Transverse colon (tissue), 4 donors: ENCODE measurements at places on chromosomes 12 and 14.
A peak's percentile ranks its signal among the peaks of the same experiment; 100 is the strongest.

DNA sequence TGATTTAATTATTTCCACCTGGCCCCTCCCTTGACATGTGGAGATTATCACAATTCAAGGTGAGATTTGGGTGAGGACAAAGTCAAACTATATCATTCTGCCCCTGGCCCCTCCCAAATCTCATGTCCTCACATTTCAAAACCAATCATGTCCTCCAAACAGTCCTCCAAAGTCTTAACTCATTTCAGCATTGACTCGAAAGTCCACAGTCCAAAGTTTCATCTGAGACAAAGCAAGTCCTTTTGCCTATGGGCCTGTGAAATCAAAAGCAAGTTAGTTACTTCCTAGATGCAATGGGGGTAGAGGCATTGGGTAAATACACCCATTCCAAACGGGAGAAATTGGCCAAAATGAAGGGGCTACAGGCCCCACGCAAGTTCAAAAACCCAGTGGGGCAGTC is 31.1 kb upstream of the SPATA7 start:
- no peak for DNase-seq

GRCh38 chr12:116804051-116804450 is 65.9 kb downstream of the RNFT2 start:
- DNase-seq: no peak

DNA sequence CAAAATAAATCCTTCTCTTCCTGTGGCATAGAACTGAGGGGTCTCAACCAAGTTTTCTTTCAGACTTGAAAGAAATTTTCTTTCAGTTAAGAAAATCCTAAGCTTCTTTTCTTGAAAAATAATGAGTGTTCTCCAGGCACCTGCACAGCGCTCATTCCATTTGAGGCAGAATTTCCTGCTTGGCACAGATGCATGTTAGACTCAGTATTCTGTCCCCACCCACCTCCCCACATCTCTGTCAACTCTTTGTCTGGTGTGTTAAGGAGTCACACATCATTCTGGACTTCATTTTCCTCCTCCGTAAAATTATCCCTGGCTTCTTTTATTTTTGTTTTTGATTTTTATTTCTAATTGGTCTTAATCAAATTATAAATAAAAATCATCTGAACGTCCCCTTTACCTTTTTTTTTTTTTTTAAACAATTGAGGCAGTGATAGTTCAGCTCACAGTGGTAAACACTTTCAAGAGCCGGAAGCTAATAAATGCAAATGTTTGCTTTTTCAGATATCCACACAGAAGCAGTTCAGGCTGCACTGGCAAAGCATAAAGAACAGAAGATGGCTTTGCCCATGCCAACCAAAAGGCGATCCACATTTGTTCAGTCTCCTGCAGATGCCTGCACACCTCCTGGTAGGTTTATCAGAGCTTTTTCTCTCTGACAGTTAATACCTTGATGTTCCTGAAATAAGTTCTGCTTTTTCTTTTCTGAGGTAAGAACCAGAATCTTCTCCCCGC is 104.0 kb upstream of the ATF1 start:
- peak; percentile 19 for DNase-seq

DNA sequence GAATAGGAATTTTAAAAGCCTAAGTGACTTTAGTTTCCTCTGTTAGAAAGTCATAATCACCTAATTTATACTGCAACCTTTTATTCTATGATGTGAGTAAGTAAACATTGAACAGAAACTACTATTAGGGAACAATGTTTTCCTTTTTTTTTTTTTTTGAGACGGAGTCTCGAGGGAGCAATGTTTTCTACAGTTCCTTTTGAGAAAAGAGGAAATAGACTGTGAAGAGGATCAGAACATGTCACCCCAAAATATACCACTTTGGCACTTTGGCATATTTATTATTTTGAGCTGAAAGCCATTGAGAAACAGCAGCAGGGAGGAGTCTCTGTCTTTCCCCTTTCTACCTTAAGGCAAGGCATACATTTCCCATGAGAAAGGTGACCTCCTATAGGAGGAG is 162.7 kb upstream of the CNOT2 start:
- DNase-seq: no peak

DNA sequence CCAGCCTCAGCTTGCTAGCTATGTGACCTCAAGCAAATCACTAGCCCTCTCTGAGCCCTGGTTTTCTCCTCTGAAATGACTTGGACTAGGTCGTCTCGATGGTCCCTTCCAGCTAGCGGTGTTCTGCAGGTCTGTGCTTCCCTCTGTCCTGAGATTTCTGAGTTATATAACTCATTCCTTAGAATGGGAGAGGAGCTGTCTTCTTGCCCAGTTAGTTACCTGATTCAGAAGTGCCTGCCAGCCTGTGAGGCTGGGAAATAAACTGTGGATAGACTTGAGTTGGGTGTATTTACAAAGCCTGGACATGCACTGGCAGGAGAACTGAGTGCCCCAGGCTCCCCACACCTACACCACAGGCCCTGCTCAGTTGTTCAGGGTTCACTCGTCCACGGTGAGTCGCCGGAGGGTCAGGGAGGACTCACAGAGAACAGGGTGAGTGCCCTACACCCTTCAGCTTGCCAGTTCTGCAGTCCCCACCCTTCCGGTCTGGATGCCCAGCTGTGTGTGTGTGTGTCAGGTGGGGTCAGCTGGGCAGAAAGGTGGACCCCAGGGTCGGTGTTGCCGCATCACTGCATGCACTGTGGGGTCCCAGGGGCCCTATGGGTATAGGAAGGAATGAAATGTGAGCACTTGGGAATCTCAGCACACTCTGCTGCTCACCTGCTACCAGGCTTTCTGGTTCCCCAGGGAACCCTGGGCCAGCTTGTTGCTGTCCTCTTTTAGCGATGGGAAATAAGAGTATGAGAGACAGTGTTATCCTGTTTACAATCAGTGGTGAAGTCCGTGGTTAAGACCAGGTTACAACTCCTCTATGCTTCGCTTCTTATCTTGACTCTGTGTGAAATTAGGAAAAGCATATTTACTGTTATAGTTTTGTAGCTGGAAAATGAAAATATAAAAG is 348.2 kb downstream of the DPF3 start:
- DNase-seq: no peak

GRCh38 chr12:82648259-82648909 is 38.3 kb upstream of the TMTC2 start:
- no peak for DNase-seq

DNA sequence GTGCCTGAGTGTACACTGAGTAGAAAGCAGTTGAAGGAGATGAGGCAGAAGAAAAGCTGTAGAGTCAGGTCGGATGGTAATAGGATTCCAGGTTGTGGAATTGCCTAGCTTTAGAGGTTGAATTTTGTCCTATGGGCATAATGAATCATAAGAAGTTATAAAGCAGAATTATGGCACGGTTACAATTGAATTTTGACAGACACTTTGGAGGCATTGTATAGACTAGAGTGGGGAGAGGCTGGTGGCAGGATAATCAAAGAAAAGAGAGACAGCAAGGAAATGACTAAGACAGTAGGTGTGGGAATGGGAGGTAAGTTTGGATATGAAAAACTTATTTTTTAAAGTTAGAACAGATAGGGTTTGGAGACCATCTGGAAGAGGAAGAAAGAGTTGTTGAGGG is 102.6 kb downstream of the NTN4 start:
- DNase-seq: no peak

DNA sequence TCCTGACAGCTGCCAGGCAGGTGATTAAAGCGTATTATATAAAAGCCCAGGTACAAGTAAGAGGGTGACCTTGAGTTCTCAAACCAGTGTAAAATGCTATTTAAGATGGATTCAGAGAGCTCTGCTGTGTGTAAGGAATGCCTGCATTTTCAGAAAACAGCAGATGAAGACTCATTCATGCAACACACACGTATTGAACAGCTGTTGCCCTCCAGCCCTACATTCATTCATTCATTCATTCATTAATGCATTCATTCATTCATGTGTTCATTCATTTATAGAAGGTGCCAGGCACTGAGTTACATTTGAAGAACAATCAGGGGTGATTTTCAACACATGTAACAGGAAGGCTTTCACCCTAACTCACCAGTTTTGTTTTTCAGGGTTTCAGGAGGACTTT is 27.4 kb upstream of the ELK3 start:
- no peak for DNase-seq

GRCh38 chr12:115341442-115341841 is 657.5 kb upstream of the TBX3 start:
- DNase-seq: peak; percentile 59

DNA sequence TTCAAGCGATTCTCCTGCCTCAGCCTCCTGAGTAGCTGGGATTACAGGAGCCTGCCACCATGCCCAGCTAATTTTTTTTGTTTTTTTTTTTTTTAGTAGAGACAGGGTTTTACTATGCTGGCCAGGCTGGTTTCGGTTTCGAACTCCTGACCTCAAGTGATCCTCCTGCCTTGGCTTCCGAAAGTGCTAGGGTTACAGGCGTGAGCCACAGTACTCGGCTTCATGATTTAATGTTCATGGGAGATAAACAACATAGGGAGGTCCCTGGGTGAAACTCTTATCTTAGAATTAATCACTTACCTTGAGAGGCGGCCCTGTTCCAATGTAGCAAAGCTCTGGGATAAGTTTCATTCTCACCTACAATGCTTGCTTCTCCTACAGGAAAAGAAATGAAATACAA is 48.3 kb downstream of the SEL1L start:
- peak; percentile 62 for DNase-seq

- DNase-seq: no peak
Observed at GRCh38 chr12:81377771-81378170, 299.9 kb downstream of the ACSS3 start.

DNA sequence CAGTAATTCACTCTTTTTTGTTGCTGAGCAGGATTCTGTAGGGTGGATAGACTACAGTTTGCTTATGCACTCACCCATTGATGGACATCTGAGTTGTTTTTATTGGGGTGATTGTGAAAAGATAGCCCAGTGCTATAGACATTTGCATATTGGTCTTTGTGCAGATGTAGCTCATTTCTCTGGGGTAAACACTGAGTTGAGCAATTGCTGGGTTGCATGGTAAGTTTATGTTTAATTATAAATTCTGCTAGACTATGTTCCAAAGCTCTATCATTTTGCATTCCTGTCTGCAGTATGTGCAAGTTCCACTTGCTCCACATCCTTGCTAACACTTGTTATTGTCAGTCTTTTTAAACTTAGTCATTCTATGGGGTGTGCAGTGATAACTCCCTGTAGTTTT is 65.4 kb upstream of the RFLNA start:
- no peak for DNase-seq

DNA sequence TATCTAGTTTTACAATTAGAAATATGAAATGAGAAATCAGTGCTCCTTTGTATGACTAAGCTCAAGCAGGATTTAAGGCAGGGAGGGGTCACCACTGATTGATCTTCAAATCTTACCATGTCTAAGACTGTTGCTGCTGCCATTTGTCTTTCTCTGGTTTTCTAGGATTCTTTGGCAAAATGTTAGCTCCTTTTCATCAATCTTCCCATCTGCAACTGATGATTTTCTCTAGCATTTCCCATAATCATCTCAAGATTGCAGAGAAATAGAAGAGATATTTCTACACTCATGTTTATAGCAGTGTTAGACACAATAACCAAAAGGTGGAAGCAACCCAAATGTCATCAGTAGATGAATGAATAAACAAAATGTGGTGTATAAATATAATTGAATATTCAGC is 175.0 kb downstream of the RAD51B start:
- no peak for DNase-seq

GRCh38 chr14:73227812-73228781 is 9.2 kb upstream of the PAPLN start:
- peak; percentile 38 for DNase-seq

DNA sequence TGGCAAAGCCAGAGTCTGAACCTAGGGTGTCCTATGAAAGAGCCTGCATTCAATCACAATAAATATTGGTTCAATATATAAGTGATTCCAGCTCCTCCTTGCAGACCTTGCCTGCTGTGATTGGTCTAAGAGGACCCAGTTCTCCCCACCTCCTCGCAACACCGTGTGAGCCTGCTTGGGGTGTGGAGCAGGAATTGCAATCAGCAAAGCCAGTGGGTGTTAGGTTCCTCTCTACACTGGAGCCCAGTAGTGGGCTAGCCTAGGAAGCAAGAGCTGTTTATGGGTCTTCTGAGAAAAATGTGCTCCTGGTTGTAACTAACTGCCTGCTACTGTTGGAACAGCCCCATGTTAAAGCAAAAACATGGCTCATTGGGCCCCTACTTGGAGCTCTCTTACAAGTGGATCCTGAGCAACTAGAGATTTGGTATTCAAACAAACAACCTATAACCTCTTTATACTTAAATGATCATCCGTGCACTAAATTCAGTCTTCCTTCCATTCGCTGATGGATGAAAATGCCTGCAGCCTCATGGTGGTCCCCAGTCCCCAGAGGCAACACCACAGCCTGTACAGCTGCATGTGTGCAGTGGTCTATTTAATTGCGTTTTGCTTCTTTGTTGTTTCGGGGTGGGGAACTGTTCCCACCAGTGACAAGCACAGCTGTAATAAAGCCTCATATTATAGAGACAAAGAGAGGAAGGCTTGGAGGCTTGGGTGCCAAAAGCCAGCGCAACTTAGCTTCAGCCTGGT is 3.7 kb upstream of the SELPLG start:
- DNase-seq: no peak

- no peak for DNase-seq
Observed at GRCh38 chr14:66378712-66379505, 107.3 kb upstream of the CCDC196 start.

- DNase-seq: no peak
Observed at GRCh38 chr12:52517888-52518287, 2.3 kb downstream of the KRT5 start.

DNA sequence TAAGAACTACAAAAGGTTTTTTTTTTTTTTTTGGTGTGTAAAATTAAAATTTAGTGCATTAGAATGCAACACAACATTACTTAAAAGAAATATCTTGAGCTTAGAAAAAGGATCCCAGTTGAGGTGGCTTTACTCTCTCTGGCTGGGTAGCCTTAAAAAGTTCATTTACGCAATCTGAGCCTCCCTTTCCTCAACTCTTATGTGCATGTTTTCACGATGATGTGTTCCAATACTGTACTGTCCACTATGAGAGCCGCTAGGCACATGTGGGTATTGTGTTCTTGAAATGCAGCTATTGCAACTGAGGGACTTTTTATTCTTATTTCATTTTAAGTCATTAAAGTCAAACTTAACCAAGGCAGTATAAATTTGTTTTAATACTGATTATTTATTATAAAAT is 460.9 kb upstream of the SYT1 start:
- DNase-seq: no peak

- DNase-seq: no peak
Observed at GRCh38 chr12:49340971-49341776, 4.2 kb upstream of the C1QL4 start.

DNA sequence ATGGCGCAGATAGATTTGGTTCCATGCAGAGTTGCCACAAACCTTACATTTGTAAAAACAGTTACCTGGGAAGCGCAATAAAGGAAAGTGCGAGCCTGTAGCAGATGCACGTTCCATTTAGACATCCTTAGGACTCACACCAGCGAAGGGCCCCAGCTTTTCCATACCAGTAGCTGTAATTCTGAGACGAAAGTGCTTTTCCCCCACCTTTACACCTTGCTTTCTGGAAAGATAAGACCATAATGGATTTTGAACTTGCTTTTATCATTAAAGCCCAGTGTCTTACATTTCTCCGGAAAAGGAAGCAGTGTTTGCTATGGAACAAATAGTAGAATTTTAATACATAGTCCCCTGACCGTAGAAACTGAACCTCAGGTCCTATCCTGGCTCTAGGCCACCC is 616 bp upstream of the CCDC77 start:
- no peak for DNase-seq

GRCh38 chr12:120214626-120215356 is 13.9 kb upstream of the RPLP0 start:
- DNase-seq: no peak

GRCh38 chr12:47868041-47868440 is 36.8 kb downstream of the VDR start:
- DNase-seq: peak; percentile 37

GRCh38 chr14:105030194-105030593 is 9.3 kb upstream of the CDCA4 start:
- no peak for DNase-seq
